ENCODE measurements at places on chromosomes 1 and 21.

DNA sequence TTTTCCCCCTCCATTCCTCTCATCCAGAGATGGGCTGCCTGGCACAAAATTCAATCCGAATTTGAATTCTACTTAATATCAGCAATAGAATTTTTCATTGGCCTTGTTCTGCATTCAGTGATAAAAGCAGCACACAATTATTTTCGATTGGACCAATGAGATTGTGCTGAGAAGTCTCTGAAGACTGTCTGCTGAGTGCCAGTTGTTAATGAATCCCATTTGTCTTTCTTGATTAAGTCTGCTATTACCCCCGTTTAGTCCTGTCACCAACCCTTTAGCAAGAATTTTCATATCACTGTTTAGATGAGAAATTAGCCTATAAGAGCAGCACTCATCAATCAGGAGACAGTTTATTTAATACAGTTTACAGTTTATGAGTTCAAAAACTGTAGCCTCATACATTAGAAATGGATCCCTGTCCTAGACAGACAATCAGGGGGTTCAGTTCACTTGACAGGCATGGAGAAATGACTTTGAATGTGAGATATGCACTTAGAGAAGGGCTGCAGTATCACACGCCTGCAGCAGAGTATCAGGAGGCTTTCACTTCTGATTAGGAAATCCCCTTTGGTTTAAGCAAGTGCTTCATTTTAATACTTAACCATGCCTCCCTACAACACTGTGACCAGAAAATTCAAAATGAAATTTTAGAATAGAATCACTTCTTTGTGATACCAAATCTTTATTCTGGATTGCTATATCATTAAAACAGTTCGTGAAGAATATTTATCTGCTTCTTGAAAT, 304.7 kb upstream of the PTBP2 start:
- no peak for DNase-seq

DNA sequence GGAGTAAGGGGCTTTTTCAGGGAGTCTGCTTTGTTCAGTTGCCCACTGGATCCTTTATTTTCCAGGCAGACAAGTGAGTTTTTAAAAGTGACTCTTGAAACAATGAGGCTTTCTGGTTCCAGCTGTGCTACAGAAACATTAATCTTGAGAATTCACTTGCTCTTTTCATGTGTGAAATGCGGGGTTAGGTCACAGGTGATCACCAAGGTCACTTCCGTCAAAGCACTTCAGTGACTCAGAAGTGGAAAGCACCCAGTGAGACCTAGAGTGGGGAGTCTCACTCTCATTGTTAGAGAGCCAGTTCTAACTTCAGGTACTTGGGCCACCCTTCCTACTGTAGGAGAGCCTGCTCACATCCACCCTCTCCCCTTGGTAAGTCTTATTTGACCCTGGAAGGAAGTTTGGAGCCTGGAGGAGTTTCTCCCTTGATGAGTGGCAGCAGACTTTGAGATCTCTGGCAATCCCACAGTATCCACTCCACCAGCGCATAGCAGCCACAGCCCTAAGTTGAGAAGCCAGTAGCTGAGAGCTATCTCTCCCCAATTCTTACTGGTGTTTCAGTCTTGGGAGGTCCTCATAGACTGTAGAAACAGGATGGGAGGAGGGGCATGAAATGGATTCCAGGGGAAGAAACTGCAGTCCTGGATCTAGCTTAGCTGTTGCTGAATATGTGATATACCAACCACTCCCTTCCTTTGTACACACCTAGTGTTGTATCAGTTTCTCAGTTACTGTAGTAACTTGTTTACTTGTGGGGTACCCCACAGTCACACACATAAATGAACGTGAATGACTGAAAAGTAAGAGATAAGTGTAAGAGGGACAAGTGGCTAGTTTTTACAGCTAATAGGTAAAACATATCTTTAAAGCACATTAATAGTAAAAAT, 3.1 kb downstream of the TACSTD2 start:
- DNase-seq, result no peak

- DNase-seq, result no peak
Measured at GRCh38 chr1:76770979-76771378, 96.3 kb upstream of the ST6GALNAC5 start.

DNA sequence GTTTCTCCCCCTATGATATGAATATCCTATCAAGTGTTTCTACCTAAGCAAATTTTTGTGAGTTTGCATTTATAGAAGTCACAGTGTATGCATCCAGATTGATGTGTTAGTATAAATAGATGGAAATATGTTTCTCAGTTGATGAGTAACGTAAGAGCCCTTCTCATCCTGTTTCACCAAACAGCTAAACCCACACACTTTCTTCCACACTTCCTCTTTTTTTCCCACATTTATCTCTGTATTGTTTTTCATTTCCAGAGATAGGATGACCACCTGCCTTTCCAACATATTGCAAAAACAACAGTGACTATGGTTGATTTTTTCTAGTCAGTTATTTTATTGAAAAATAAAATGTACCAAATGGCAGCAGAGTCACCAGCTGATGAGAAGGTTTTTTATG, 490.1 kb downstream of the NEGR1 start:
- no peak for DNase-seq

DNA sequence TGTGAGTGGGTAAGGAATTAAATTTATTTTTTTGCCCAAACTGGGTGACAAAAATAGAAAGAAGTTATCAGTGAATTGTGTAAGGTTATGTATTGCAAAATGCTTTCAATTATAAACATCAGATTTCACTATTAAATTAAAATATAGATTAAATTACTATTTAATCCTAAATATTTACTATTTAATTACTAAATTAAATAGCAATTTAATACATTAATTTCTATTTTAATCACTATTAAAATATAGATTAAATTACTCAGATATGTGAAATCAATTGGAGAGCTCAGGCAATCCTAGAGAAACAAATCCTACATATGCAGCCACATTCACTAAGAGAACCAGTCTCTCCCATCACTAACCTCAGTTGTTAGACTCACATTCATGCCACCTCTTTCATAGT, 2075.8 kb downstream of the MRPL39 start:
- no peak for DNase-seq

- DNase-seq, result no peak
Measured at GRCh38 chr1:8602471-8603219, 214.8 kb downstream of the RERE start.

DNA sequence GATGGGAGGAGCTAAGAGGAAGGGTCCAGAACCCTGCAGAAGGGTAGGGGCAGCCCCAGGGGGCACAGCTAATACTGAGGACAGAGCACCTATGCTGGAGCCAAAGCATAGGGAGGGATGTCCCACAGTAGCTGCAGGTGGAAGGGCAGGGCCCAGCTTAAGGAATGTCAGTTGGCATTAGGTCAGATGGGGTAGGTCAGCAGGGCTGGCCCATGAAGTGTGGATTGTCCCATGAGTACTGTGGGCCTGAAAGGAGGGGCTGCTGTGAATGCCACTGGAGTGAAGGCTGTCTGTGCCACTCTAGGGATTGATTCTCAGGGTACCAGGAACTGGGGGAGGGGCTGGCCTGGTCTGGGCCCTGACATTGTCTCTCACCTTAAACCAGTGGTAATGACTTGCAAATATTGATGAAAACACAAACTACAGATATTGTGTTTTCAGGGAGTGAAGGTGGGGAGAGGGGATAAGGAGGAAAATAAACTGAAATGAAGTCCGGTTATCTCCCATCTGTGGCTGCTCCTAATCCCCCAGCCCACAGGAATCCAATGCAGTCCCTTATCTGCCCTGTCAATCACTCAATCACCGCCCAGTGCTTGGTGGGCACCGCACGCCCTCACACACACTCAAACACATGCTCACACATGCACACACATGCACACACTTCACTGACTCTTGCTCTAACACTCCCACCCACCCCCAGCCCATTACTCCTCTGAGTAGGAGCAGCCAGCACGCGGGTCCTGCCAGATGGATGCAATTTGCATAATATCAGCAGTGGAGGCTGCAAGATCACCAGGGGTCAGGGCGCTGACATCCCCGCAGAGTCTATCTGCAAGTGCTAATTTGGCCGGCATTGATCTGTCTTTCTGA, 27.8 kb downstream of the DMAP1 start:
- no peak for DNase-seq

GRCh38 chr1:202563818-202564217, 146.4 kb downstream of the SYT2 start:
- DNase-seq, result no peak

GRCh38 chr1:8966606-8967005, 20.9 kb downstream of the CA6 start:
- no peak for DNase-seq

DNA sequence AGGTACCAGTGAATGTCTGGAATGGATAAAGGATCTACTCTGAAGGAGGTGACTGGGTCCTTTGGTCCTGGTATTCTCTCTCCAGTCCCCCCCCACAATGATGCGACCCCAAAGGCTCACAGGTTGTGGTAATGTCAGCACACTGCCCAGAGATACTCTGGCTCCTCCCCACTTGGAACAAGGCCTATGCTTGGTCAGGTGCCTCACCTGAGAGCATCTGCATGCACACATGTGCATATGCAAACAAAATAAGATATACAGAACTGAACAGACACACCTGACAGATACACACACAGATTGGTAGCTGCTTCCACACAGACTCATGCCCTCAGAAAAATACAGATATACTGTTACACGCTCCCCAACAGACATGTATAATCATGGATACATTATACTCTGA, 33.5 kb downstream of the DMAP1 start:
- DNase-seq, result no peak

- no peak for DNase-seq
Measured at GRCh38 chr1:110123224-110123623, 11.0 kb downstream of the UBL4B start.

DNA sequence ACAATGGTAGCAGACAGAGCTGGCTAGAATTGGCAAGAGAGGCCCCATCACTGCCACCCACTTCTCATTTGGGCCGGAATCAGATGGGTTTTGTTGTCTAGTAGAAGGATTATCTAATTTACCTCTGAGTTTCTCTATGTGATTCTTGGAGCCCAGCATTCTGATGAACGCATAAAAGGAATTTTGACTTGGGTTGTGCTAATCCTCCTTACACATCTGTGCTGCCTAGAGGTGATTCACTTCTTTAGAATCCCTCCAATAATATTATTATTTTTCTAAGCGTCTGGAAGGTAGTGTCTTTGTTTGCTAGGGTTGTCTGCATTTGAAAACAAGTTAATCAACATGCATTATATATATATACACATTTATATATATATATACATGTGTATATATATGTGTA, 118.1 kb downstream of the RUNX1 start:
- DNase-seq, result no peak

Data from hematopoietic multipotent progenitor cell treated with erythropoietin and hydrocortisone succinate and interleukin-3 and kit ligand, for 15 days (in vitro differentiated cells).